ENCODE measurements at places on chromosomes 13 and 19.

- DNase-seq: no peak
Measured at GRCh38 chr19:16164222-16164890, 9.0 kb downstream of the CIB3 start.

GRCh38 chr13:31207661-31208552 lies 8.1 kb downstream of the B3GLCT start:
- DNase-seq: no peak

DNA sequence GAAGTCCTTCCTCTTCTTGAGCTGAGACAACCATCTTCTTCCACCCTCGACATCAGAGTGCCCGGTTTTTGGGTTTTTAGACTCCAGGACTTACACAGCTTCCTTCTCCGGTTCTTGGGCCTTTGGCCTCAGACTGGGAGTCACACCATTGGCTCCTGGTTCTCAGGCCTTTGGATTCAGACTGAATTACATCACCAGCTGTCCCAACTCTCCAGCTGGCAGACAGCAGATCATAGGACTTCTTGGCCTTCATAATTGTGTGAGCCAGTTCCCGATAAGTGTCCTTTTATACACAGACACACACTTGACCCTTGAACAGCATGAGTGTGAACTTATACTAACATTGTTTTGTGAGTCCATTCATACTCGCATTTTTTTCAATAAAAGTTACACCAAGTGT lies 166.0 kb upstream of the UBL3 start:
- no peak for DNase-seq

DNA sequence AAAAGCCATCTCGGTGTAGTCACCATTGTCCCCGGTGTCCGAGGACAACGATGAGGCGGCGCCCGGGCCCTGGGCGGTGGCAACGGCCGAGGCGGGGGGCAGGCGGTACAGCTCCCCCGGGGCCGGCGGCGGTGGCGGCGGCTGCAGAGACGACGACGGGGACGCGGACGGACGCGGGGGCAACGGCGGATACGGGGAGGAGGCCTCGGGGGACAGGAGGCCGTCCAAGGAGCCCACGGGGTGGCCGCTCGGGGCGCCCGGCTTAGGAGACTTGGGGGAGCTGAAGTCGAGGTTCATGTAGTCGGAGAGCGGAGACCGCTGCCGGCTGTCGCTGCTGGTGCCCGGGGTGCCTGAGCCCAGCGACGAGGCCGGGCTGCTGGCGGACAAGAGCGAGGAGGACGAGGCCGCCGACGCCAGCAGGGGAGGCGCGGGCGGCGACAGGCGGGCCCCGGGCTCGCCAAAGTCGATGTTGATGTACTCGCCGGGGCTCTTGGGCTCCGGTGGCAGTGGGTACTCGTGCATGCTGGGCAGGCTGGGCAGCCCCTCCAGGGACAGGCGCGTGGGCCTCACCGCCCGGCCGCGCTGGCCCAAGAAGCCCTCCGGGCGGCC lies 3.5 kb downstream of the IRS2 start:
- DNase-seq: no peak

DNA sequence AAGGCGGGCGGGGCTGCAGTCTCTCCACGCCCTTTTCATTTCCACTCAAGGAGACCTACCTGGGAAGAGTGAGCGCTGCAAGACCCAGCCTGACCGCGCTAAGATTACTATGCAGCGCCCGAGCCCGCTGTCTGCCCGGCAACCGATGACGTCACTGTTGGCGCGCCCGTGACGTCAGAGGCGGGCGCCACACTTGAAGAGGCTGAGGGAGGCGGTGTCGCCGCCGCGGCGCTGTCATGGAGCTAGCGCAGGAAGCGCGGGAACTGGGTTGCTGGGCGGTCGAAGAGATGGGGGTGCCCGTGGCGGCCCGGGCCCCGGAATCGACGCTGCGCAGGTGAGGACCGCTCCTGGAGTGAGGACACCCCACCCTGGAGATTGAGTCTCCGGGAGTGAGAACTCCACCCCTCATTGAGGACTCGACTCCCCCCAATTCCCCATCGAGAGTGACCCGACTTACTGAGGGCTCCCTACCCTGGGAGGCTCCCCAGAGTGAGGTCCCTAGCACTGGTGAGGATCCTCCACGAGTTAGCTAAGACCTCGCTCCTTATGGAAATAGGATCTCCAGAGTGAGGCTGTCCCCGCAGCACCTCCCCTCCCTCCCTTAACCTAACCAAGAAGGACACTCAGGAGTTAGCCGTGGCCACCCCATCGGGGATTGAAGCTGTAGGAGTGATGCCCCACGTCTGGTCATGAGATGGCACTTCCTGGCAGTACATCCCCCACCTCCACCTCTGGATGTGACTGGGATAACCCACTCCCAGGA lies at the start of gene HAUS5:
Gene HAUS5 (plus strand): TSS at position 177 of the 763 bp plus-strand sequence. CDS start 60 bp downstream, at position 237.
- DNase-seq: peak; percentile 95

- DNase-seq: no peak
Measured at GRCh38 chr19:58355908-58356765, 2.8 kb upstream of the A1BG start.

- no peak for DNase-seq
Measured at GRCh38 chr13:50374517-50374916, 359.3 kb downstream of the KCNRG start.

DNA sequence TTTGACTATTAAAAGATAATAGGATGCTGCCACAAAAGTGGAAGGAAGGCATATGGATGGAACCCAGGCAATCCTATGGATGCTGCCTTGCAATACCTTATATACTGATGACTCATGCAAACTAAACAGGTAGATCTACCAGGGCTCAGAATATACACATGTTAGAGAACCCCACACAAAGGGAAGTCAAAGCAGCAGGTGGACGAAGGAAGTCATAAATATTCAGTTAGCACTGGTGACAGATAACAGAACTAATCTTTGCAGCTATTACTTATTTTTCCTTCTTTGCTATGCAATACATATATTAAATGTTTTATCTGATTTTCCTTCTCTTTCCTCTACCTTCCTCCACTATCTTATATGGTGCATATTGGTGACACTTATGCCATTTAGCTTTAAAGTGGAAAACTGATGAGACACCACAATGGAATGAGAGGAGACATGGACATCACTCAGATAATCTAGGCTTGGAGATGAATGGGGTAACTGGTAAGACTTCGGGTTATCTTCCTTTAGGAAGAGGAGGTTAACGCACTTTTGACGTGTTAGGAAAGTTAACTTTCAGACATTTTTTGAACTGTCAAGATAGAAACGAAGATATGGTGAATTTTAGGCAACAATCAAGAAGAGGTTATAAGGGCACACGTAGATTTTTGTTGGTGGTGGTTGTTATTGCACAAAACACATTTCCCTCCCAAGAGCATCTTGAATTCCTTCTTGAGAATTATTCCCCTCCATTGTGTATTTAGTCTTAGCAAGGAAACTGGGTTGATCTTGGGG lies 39.8 kb upstream of the MBNL2 start:
- no peak for DNase-seq

GRCh38 chr13:49093376-49093775 lies 117.7 kb downstream of the FNDC3A start:
- no peak for DNase-seq

GRCh38 chr13:42762251-42762650 lies 19.1 kb upstream of the FAM216B start:
- no peak for DNase-seq

- DNase-seq: no peak
Measured at GRCh38 chr19:41548954-41549688, 26.8 kb upstream of the CEACAM21 start.

DNA sequence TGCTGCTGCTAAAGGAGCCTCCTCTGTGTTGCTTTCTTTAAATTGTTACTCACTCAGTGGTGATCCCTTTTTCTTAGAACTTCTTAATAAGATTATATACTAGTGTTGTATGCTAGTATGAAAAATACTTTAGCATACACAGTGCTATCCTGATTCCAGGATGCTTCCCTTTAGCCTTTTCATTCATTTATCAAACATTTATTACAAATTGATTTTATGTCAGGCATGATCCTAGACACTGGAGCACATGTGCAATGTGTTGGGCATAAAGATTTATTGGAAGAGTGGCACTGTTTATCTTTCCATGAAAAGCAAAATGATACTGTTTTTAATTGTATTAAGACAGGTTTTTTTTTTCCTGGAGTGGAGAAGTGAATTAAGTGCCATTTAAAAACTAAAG lies 249.6 kb downstream of the GPC5 start:
- no peak for DNase-seq

DNA sequence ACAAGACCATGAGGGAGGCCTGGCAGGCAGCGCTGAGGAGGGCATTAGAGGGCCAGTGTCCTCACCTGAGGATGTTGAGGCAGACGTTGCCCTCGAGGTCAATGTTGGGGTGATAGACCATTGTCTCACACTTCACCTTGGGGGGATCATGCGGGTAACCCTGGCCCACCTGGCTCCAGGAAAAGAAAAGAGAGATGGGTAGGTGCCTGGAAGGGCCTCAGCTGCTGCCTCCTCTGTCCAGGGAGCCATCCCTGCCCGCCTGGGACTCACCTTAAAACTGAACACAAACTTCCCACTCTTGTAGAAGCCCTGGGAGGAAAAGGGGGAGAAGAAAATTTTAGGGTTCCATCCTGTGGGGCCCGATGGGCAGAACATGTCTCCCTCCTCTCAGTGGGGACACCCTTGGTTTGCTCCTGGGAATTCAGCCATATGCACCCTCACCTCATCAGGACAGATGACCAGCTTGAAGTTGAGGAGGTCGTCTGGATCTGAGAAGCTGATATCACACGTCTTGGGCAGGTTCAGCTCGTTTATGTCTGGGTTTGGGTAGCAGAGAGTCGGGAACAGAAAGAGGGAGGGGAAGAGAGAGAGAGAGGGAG lies 1.7 kb downstream of the UBE2M start:
- DNase-seq: no peak

GRCh38 chr13:36006894-36007675 lies 124.1 kb downstream of the DCLK1 start:
- DNase-seq: no peak

GRCh38 chr19:54158812-54159351 lies 639 bp downstream of the LENG1 start:
- DNase-seq: no peak

- DNase-seq: peak; percentile 100
Measured at GRCh38 chr13:44231786-44232516, 141.7 kb upstream of the SERP2 start.

- no peak for DNase-seq
Measured at GRCh38 chr19:55087542-55087901, 11.9 kb downstream of the EPS8L1 start.

DNA sequence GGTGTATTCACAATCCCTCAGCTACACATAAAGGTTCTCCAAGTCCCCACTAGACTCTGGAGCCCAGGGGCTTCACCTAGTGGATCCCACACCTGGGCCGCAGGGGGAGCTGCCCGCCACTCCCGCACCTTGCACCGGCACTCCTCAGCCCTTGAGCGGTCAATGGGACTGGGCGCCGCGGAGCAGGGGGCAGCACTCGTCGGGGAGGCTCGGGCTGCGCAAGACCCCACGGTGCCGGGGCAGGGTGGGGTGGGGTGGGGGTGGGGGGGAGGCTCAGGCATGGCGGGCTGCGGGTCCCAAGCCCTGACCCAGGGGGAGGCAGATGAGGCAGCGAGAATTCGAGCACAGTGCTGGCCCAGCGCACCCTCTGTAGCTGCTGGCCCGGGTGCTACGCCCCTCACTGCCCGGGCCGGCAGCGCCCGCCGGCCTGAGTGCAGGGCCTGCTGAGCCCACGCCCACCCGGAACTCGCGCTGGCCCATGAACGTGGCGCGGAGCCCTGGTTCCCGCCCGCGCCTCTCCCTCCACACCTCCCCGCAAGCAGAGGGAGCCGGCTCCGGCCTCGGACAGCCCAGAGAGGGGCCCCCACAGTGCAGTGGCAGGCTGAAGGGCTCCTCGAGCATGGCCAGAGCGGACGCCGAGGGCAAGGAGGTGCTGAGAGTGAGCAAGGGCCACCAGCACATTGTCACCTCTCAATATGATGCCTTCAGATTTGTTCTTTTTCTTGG lies 121.7 kb downstream of the UGGT2 start:
- DNase-seq: no peak

- DNase-seq: no peak
Measured at GRCh38 chr13:113232208-113233003, 23.0 kb downstream of the CUL4A start.

- no peak for DNase-seq
Measured at GRCh38 chr19:3983542-3983914, 1.7 kb downstream of the EEF2 start.

DNA sequence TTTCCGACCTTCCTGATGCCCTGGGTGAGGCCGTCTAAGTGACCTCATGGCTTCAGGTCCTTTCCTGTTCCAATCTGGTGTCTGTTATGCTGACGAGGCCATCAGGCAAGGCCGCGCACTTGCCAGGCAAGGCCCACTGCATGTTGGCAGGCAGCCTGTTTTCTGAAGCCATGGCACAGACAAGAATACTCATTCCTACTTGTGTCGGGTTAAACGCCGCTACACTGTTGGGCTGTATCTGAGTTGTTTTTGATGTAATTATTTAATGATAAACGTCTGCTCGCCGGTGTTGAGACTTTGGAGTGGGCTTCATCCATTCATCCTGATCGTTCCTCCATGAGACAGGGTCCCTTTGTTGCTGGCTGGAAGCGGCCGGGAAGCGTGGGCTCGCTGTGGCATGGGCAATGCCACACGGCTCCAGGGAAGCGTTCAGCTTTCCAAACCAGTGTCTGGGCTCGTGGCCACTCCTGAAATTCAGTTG lies 92.1 kb downstream of the ATP11A start:
- no peak for DNase-seq

- no peak for DNase-seq
Measured at GRCh38 chr13:74243637-74244526, 109.7 kb upstream of the KLF12 start.

DNA sequence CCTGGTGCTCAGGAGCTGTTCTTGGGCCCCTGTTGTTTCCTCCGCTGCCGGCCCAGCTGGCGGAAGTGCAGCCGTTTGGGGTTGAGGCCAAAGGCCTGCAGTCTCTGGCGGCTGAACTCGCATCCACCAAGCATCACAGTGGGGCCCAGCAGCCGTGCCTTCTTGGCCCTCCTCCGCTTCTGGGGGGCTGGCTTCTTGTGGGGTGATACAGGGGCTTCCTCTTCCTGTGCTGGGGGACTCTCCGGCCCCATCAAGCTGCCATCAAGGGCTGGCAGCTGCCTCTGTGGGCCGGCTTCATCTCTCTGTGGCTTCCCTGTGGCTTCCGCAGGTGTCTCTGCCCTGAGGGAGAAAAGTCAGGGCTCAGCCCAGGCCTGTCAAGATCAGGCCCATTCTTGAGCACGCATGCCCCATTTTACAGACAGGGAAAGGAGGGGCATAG lies 10.3 kb downstream of the ATG4D start:
- no peak for DNase-seq

DNA sequence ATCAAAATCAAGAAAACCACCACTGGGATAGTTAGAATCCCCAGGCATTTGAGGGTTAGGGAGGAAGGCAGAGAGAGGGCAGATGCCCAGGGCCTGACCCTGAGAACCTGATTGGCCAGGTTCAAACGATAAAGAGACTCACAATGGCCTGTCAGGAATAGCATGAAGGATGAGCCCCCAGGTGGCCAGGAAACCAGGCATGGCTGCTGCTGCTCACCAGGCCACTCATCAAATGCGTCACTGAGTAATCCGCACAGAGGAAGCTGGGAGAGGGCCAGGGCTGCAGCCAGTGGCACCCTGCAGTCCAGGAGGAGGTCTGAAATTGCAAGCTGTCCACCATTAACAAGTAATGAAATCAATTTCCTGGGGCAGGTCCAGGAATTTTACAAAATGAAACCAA lies 111.3 kb downstream of the KATNAL1 start:
- no peak for DNase-seq

GRCh38 chr13:114118511-114119123 lies 13.8 kb downstream of the RASA3 start:
- peak; percentile 84 for DNase-seq

All from SW480 (cell line).